ENCODE measurements at places on chromosomes 11 and 22.
A peak's percentile ranks its signal among the peaks of the same experiment; 100 is the strongest.

GRCh38 chr22:22710719-22711531 lies 66.5 kb downstream of the GGTLC2 start:
- DNase-seq, result peak; percentile 85

- DNase-seq, result no peak
These were observed 77.5 kb downstream of the MICAL3 start for GRCh38 chr22:17946662-17947367.

DNA sequence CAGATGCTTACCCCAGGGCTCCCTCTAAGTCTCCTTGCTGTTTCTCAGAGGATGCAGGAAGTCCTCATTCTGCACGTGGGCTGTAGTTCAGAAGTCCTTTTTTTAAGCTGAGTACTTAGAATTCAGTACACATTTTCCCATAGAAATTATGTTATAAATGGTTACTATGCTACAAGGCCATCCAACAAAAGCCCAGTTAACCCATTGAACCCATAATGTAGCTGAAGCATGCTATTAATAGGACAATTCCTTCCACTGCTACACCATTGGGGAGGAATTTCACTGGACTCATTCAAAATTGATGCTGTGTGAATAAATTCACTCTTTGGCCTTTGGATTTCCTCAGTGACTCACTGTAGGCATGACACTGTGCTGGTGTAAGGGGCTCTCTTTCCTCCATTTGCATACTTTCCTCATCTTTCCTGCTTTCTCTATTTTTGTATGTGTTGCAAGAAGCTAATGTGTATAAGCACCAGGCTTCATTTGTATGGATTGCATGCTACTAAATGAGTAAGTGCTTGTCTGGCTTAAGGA lies 148.0 kb downstream of the NTM start:
- DNase-seq, result no peak

- DNase-seq, result no peak
These were observed 314.0 kb downstream of the CADM1 start for GRCh38 chr11:115190196-115190595.

GRCh38 chr11:133573081-133573480 lies 40.8 kb upstream of the OPCML start:
- DNase-seq, result no peak

DNA sequence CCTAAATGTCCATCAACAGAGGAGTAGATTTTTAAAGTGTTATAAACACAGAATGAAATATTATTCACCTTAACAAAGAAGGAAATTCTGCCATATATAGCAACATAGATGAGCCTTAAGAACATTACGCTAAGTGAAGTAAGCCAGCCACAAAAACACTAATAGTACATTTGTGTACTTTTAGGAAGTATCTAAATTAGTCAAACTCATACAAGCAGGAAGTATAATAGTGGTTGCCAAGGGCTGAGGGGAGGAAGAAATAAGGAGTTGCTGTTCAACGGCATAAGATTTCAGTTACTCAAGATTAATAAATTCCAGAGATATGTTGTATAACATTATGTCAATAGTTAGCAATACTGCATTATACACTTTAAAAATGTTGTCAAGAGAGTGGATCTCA lies 181.7 kb upstream of the ZC3H12C start:
- DNase-seq, result no peak

DNA sequence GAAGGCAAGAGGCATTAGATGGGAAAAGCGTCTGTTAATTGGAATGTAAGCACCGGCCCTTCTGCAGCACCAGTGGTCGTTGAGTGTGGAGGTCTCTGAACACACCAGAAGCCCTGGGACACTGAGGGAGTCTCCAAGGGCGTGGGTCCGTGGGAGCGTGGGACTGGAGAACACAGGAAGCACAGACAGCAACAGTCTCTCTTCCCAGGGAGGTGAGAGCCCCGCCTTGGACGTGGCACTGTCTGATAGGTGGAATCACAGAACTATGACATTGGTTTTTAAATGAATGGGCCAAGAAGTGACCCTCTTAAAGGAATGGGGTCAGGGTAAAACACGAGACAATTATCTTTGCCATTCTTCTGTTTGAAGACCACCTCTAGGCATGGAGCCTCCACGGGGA lies 28.1 kb upstream of the BID start:
- no peak for DNase-seq

GRCh38 chr11:976431-977160 lies 50.9 kb downstream of the AP2A2 start:
- DNase-seq, result no peak

Measured in activated T-cell treated with anti-CD3 and anti-CD28 coated beads, Interleukin-2, amount 50 U/mL, for 24 hours (primary cell).